ENCODE measurements at places on chromosomes 7 and 10.

DNA sequence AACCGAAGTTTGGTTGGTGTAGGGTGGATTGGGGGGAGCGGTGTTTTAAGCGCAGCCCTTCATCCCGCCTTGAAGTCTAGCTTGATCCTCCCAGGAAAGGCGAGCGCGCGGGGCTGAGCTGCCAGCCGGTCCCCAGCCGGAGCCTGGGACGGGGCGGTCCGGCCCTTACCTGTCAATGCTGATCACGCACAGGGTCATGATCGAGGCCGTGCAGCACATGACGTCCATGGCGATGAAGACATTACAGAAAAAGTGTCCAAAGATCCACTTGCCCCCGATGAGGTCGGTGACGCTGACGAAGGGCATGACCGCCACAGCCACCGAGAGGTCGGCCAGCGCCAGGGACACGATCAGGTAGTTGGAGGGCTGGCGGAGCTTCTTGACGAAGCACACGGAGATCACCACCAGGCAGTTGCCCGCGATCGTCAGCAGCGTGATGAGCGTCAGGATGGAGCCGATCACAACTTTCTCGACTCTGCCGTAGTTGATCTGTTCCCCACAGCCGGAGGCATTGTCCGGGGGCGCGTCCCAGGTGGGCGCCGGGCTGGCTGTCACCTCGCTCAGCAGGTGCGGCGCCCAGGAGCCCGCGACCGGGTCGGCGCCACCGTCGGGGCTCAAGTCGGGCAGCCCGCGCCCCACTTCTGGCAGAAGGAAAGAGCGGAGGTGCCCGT is 740 bp downstream of the HTR7 start:
- no peak for DNase-seq

DNA sequence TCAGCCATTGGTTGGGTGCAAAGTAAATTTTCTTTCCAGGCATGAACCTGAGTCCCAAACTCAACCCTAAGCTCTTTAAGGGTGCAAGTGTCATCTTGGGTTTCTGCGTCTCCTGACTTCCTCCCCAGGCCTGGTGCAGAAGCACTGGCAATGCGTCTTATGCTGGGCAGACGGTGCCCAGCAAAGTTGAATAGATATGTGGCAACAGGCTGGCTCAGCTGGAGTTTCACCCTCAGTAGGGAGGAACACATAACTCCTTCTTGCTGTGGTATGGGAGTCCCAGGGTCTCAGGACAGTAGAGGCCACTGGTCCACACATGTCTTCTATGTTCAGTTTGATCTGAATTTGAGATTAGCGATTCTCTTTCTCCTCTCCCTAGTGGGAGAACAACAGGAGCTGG is 181.3 kb downstream of the RPS24 start:
- no peak for DNase-seq

- DNase-seq = no peak
Observed at GRCh38 chr10:16381083-16381482, 55.7 kb upstream of the PTER start.

DNA sequence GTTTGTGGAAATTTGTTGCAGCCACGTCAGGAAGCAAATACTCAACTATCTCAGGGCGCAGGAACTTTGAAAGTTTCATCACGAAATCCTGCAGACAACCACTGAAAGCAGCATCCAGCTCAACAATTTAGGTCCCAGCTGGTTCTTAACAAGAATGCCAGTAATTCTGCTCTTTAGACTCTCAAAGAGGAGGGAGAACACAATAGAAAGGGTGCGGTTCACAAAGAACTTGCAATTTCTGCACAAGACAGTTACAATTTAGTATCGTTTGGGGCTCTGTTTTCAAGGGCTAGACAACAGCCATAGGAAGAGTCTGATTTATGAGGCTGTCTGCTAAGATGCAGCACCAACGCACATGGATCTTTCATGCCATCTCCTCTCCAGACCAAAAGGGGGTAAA is 223.1 kb downstream of the FGFR2 start:
- DNase-seq = no peak

GRCh38 chr7:130471974-130472373 is 19.9 kb upstream of the MEST start:
- no peak for DNase-seq

- DNase-seq = no peak
Observed at GRCh38 chr10:62096256-62096933, 172.2 kb downstream of the RTKN2 start.

- no peak for DNase-seq
Observed at GRCh38 chr7:139634087-139634486, 110.6 kb downstream of the CLEC2L start.

DNA sequence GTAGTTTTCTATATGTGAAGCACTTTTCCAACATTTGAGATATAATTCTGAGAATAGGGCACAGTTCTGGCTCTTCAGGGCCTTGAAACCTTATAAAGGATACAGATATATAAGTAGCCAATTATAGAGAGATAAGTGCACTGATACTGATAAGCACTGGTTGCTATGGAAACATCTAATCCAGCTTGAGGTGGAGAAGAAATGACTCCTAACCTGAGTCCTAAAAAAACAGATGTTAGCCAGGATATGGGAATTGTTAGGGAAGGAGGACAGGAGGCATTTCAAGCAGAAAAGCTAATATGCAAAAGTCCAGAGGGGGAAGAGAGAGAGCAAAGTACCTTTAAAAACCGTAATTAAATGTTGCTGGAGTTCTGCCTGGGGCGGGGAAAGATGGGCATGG is 30.8 kb downstream of the STRIP2 start:
- no peak for DNase-seq

DNA sequence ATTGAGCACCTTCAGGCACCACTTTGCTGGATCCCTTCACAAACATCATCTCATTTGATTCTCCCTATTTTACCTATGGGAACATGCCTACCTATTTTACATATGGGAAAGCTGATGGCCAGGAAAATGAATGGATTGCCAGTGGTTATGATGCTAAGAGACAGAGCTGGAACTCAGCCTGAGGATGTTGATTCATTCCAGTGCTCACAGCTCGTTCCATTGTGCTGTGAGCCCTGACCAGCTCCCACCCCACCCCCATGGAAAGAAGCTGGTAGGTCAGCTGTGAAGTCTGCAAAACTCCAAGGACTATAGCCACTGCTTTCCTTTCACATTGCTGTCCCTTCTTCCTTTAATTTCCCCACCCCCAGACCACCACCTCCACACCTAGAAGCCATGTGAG is 9.6 kb downstream of the UBTD1 start:
- no peak for DNase-seq

DNA sequence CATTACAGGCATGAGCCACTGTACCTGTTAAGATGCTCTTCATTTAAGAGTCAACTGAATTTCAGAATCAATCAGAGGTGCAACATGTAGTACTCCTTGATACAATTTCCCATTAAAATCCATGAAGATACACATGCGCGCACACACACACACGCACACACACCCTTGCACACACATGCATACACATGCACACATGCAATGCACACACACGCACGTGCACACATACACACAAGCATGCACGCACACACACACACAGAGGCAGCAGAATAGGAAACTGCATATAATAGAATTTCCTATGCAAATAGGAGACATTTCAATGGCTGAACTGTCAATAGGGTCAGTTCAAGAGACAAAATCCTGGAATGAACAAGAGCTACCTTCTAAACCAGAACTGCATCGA is 192.6 kb downstream of the CALN1 start:
- no peak for DNase-seq

- DNase-seq = no peak
Observed at GRCh38 chr10:103829278-103829677, 26.1 kb downstream of the SH3PXD2A start.

DNA sequence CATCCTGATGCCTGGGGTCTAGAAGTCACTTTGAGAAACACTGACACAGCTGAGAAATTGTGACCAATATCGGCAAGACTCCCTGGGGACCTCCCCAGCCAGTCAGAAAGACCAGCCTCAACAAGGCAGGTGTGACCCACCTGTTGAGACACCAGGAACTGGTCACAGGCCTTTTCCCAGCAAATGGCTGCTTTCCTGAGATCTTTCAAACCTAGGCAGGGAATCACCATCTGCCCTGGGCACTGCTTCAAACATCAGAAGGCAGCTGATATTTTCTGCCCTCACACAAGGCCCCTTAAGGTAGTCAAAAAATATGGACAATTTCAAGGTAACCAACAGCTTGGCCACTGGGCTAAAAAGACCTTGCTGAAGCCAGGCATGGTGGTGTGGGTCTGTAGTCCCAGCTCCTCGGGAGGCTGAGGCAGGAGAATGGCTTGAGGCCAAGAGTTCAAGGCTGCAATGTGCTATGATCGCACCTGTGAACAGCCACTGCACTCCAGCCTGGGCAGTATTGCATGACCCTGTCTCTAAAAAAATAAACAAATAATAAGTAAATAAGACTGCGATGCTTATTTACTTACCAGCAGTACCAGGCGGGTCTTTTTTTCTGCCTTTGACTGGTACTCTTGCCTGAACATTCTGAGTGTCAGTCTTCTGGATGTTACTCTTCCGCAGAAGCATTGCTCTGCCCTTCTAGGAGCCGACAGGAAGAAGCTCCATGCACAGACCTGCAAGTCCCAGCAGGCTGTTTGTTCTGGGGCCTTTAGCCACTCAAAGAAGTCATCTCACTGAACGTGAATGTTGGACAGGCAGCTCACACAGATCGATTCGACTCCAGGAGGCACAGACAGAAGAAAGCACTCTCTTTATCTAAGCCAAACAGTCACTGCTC is 59.7 kb downstream of the SORBS1 start:
- DNase-seq = peak; percentile 66

- no peak for DNase-seq
Observed at GRCh38 chr7:15007507-15007906, 105.0 kb upstream of the DGKB start.

GRCh38 chr7:137488038-137488437 is 144.5 kb upstream of the PTN start:
- no peak for DNase-seq

- DNase-seq = no peak
Observed at GRCh38 chr7:120724448-120724847, 133.5 kb downstream of the TSPAN12 start.

DNA sequence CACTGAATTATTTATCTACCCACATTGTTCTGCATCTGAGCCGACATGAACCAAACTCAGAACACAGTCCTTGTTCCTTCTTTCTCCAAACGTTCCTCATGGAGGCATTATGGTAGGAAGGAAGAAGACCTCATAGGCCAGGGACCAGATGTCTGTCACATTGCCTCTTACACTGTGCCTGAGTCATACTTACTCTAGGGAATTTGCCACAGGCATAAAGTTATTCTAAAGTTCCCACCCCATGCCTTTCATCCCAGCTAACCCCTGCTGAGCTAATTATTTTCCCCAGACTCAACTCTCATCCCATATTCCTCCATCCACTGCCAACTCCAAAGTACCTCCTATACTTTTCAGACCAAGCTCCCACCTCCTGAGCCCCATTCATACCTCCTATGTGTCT is 21.2 kb downstream of the MAT1A start:
- no peak for DNase-seq

DNA sequence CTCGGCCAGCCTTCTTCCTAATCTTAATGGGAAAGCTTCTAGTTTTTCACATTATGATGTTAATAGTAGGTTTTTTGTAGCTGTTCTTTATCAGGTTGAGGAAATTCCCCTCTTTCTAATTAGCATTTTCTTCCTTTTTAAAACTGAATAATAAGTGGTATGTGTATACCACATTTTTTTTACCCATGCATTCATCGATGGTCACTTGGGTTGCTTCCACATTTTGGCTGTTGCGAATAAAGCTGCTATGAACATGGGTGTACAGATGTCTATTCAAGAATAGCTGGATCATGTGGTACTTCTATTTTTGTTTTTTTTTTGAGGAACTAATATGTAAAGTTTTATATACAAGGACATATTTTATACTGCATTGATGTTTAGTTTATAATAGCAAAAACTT is 44.3 kb downstream of the NRF1 start:
- DNase-seq = no peak

GRCh38 chr10:63429281-63429680 is 36.5 kb downstream of the JMJD1C start:
- no peak for DNase-seq

DNA sequence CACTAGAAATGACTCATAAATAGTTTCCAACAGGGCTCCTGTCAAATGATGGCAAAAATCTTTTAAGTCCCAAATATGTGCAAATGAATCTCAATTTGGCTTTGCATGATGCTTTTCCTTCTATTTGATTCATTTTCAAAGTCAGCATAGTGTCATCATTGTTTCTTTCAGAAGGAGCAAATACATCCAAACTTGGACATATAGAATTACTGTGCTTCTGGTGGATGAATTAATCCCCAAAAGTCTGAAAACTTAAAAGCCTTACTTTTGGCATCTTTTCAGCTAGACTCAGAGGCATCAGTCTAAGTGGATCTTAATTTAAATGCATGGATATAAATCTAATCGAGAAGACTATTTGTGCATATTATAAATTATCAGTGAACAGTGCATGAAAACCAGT is 578.1 kb upstream of the FZD8 start:
- no peak for DNase-seq

DNA sequence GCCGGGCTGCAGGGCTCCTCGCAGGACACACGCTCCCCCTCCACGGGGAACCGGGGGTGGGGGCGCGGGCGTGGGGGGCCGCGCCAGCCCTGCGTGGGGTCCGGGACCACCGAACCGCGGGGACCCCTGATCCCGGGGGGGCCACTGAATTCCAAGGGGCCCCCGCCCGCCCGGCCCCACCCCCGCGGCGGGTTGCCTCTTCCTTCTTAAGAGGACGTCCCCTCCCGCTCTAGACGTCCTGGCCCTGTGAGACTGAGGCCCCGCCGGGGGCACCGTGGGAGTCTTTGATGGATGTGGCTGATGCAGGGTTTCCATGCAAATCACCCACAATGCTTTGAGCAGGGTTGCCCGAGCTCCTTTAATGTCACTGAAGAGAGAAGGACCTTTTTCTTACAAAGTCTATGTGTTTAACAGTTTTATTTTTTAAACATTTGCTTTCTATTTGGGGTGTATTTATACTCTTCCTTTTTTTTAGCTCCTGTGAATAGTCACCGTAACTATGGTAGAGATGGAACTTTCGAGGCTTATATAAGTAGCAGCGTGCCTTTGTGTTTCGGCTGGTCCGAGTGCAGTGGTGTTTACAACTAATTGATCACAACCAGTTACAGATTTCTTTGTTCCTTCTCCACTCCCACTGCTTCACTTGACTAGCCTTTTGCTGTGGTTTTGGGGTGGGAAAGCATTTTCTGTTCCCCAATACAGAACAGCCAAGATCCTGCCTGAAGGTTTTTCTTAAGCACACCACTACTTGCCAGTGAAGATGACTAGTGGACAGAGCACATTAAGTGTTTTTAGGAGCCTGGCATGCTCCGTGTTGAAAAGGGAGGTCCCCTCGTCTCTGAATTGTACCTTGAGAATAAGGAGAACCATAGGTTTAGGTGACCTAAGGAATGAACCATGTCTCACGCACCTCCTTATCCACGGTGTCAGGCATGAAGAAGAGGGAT is 44.8 kb downstream of the PDIA4 start:
- peak; percentile 46 for DNase-seq

GRCh38 chr7:24038993-24039392 is 245.0 kb upstream of the NPY start:
- no peak for DNase-seq

- no peak for DNase-seq
Observed at GRCh38 chr7:140334341-140335057, 63.8 kb downstream of the SLC37A3 start.

DNA sequence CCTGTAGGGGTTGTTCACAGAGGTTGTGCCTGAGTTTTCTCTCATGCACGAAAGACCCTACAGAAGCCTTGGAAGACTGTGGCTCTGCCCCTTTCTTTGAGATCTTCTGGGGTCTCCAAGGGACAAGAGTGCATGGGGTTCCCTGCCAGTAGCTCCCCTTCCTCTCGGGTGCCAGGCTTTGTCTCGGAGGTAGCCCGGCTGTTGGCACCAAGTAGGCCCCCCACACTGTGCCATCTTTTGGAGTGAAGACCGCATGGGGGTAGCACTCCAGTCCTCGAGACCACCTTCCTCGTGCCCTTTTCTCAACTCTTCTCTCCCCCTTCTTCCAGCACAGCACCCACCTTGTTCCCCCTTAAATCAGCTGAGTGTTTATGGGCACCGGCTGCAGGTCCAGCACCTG is 41.6 kb downstream of the OAT start:
- DNase-seq = no peak
